ENCODE measurements at places on chromosomes 3 and 15. TPM values are rescaled to one million over a fixed set of nuclear protein-coding genes. Genes with fewer than 3 reads are reported as not detected.

Gene IL17RE
- total RNA-seq = 0.88 TPM

Gene HTR3E
- total RNA-seq = not detected

Gene BCHE
- not detected for total RNA-seq

Gene LEKR1
- 3.0 TPM for total RNA-seq

Gene SGO1
- total RNA-seq = 1.1 TPM

Gene MEGF11
- not detected for total RNA-seq

Gene RPL32
- total RNA-seq = 4,123 TPM

Gene SLC24A5
- total RNA-seq = not detected

GRCh38 chr3:147702509-147702908, 293.3 kb downstream of the ZIC1 start:
- DNase-seq = no peak
- H3K27ac ChIP-seq = no peak overlapping the region
- H3K36me3 ChIP-seq = no peaks in the 10 kb centered on the region
- H3K27me3 ChIP-seq = no peaks in the 10 kb centered on the region
- H3K4me1 ChIP-seq = no peaks in the 10 kb centered on the region
- no peak overlapping the region for H3K4me3 ChIP-seq

- H3K36me3 ChIP-seq = peaks cover 17% of the 10 kb centered on the region
- no peak overlapping the region for H3K27ac ChIP-seq
- no peak overlapping the region for H3K4me3 ChIP-seq
- peaks cover 2% of the 10 kb centered on the region for H3K4me1 ChIP-seq
Observed at GRCh38 chr15:100704281-100705055, 102.1 kb downstream of the ASB7 start.

- H3K27ac ChIP-seq = no peak overlapping the region
- no peaks in the 10 kb centered on the region for H3K4me1 ChIP-seq
- no peak overlapping the region for H3K4me3 ChIP-seq
- no peak for DNase-seq
Observed at GRCh38 chr3:29258161-29258560, 22.7 kb upstream of the RBMS3 start.

DNA sequence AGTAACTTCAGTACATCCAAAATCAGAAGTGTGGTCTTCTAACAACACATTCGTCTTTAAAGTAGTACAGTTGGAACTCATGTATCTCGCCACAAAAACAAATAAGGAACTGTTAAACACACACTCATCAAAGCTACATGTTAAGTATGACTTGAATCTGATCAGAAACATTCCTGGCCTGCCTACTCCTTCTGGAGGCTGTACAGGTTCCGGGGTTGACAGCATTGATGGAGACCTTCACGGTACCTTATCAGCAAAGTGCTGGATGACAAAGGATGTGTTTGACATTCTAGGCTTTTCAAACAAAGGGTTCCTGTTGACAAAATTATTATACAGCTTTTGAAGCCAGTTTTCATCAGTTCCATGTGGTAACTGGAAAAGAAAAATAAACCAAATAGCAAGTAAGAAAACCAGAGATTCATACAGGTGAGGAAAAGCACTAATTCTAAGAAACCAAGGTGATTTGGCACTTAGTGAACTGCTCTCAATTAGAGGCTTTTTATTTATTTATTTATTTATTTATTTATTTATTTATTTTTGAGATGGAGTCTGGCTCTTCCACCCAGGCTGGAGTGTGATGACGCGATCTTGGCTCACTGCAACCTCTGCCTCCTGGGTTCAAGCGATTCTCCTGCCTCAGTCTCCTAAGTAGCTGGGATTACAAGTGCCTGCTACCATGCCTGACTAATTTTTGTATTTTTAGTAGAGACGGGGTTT, 44.3 kb downstream of the MYO5C start:
- no peak overlapping the region for H3K4me3 ChIP-seq
- peaks cover 26% of the 10 kb centered on the region for H3K4me1 ChIP-seq
- no peak for DNase-seq
- H3K27me3 ChIP-seq = no peaks in the 10 kb centered on the region

- DNase-seq = no peak
- no peaks in the 10 kb centered on the region for H3K27me3 ChIP-seq
- peaks cover 20% of the 10 kb centered on the region for H3K4me1 ChIP-seq
- no peak overlapping the region for H3K4me3 ChIP-seq
- peak overlapping the region; percentile 24 for H3K27ac ChIP-seq
Observed at GRCh38 chr3:111592143-111592542, 3.0 kb downstream of the ZBED2 start.

DNA sequence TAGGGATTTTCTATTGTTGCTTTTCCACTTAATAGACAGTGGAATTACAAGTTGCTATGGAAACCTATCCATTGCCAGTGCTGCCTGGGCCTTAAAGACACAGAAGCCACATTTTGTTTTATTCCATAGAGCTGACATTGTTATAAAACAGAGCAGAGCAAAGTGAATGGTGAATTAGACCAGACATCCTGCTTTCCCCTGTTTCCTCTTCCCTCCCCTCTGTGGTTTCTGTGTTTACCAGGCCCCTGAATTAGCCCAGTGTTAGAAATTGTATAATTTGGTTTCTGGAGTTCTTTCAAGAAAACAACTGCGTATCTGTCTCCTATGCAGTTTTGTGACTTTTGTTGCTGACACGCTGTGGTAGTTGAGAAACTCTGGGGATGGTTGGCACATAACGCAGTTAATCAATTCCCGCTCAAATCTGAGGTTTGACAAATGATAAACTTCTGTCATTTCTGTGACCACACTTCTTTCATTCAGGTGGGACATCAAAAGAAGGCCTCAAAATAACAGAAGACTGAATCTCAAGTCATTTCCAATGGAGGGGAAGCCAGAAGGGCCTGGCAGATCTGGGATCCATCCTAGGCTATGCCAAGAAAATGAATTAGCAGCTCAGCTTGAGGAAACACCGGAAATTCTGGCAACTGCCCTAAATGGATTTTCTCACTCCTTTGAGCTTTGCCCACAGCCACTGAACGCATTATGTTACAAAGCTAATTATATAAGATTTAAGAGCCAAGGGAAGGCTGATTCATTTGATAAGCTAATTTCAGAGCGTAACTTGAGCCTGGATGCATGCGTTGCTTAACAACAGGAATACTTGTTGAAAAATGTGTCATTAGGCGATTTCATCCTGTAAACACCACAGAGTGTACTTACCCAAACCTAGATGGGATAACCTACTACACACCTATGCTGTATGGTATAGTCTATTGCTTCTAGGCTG, 46.9 kb downstream of the NR1D2 start:
- DNase-seq = no peak
- H3K4me3 ChIP-seq = no peak overlapping the region
- H3K4me1 ChIP-seq = peaks cover 16% of the 10 kb centered on the region
- H3K27ac ChIP-seq = no peak overlapping the region
- H3K36me3 ChIP-seq = no peaks in the 10 kb centered on the region
- H3K27me3 ChIP-seq = no peaks in the 10 kb centered on the region

GRCh38 chr3:17065315-17065714, 180.6 kb downstream of the PLCL2 start:
- H3K27me3 ChIP-seq = no peaks in the 10 kb centered on the region
- H3K27ac ChIP-seq = peak overlapping the region; percentile 41
- DNase-seq = no peak
- no peak overlapping the region for H3K4me3 ChIP-seq

DNA sequence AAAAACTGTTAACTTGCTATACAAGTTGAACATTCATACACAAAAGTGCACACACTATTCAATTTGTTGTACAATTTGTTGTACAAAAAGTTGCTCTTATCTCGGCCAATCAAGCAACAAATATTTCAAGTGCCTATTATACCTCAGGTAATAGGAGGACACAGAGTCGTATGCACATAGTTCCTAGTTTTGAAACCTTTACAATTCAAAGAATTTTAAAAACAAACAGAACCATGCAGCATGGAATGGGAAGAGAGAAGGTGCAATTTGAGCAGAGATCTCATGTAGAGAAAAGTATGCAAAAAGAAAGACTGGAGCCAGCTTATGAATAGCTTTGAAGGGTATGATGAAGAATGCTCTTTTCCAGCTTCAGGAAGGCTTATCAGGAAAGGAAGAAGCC, 46.5 kb upstream of the ARPP19 start:
- no peaks in the 10 kb centered on the region for H3K36me3 ChIP-seq
- H3K27ac ChIP-seq = no peak overlapping the region
- DNase-seq = no peak
- no peaks in the 10 kb centered on the region for H3K27me3 ChIP-seq
- no peaks in the 10 kb centered on the region for H3K4me1 ChIP-seq

GRCh38 chr3:182516597-182517336, 276.5 kb upstream of the ATP11B start:
- no peaks in the 10 kb centered on the region for H3K36me3 ChIP-seq
- H3K27ac ChIP-seq = no peak overlapping the region
- H3K4me3 ChIP-seq = no peak overlapping the region
- no peak for DNase-seq
- no peaks in the 10 kb centered on the region for H3K27me3 ChIP-seq
- no peaks in the 10 kb centered on the region for H3K4me1 ChIP-seq

DNA sequence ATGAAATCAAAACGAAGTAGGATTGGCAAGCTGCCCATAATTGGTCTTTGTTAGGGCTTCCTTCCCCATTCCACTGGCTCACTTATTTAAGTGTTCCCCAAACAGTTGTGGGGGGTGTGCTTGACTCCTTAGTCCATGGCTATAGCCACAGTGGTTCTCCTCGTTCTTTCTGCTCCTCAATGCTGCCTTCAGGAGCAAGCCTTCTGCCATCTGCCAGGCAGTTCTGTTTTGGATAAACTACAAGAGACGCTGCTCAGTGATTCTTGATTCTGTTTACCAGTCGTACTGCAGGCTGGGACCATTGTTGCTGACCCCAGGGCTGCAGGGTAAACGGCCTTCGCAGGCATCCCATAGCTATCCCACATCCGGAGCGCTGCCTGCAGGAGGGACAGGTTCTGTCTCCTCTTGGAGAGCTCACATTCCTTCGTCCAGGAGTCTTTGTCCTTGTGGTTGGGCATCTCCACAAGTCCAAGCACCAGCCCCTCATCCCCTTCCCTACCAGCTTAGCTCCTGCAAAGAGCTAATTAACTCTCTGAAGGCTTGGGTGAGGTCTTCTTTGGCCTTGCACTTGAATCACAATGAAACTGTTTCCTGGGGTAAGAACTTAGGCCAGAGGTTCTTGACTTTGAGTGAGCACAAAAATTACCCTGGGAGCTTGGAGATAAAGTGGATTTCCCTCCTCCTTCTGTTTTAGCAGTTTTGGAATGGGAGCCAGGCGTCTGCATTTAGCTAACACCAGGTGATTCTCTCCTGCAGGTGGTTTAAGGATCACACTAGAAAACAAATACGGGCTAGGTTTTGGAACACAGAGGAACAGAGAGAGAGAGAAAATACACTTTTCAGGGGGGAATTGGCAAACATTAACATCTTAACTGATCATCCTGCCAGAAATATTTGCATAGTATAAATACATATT, 114.9 kb downstream of the SV2B start:
- no peak for DNase-seq
- H3K27ac ChIP-seq = no peak overlapping the region
- H3K27me3 ChIP-seq = peaks cover 24% of the 10 kb centered on the region
- H3K4me1 ChIP-seq = no peaks in the 10 kb centered on the region

- H3K27me3 ChIP-seq = no peaks in the 10 kb centered on the region
- H3K36me3 ChIP-seq = peaks cover 10% of the 10 kb centered on the region
- H3K4me3 ChIP-seq = no peak overlapping the region
- peaks cover 20% of the 10 kb centered on the region for H3K4me1 ChIP-seq
Observed at GRCh38 chr3:195366200-195366925, 76.5 kb downstream of the ACAP2 start.

DNA sequence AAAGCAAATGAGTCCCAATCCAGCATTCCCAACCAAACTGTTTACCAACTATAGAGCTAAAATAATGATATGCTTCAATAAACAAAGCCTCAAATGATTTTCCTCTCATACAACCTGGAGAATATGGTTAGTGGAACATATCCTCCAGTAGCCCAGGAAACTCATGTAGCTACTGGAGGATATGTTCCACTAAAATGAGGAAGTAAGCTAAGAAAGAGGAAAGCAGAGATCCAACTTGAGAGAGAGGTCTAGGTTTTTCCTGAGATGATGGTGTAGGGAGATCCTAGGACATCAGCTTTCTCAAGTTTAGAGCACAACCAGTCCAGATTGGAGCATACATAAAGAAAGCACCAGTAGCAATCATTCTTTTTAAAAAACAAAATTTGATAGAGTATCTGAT, 44.6 kb upstream of the SLC4A7 start:
- no peak overlapping the region for H3K27ac ChIP-seq
- H3K4me3 ChIP-seq = no peak overlapping the region
- no peaks in the 10 kb centered on the region for H3K36me3 ChIP-seq
- DNase-seq = no peak
- peaks cover 2% of the 10 kb centered on the region for H3K4me1 ChIP-seq
- no peaks in the 10 kb centered on the region for H3K27me3 ChIP-seq

DNA sequence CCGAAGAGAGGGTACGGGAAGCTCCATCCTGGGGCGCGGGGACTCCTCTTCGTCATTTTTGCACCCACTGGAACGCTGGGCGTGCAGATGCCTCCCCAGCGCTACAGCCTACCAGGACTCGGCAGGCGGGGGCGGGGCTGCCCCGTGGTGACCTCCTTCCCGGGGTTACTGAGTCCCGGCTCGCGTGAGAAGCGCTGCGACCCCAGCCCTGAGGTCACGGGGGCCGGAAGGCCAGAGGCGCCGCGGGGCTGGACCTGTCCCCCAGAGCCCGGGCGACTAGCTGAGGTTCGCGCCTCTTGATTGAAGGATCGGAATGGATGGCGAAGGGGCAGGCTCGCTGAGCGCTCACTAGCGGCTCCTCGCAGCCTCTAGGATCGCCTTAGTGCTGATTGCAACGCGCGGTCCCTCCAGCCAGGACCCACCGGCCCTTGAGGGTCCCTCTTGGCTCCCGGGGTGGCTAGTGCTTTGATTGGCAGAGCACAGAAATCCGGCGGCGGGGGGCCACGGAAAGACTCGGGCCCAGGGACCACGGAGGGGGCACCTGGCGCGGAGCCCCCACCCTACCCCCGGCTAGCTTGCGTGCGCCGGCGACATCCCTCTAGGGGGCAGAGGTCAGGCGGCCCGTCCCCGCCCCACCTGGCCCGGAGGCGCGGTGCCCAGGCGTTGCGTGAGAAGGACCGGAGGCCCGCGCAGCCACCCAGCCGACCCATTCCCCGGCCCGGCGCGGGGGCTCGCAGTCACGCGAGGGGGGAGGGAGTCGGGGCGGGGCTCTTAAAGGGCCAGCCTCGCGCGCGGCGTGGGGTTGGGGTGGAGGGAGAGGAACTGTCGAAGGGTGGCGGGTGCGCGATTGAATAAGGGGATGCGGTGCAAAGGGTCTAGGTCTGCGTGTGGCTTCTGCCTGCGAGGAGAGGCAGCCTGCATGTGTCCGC, 781 bp upstream of the CYP1A1 start:
- H3K4me3 ChIP-seq = peak overlapping the region; percentile 76
- H3K36me3 ChIP-seq = no peaks in the 10 kb centered on the region
- peaks cover 18% of the 10 kb centered on the region for H3K27me3 ChIP-seq
- DNase-seq = peak; percentile 42
- H3K27ac ChIP-seq = no peak overlapping the region

DNA sequence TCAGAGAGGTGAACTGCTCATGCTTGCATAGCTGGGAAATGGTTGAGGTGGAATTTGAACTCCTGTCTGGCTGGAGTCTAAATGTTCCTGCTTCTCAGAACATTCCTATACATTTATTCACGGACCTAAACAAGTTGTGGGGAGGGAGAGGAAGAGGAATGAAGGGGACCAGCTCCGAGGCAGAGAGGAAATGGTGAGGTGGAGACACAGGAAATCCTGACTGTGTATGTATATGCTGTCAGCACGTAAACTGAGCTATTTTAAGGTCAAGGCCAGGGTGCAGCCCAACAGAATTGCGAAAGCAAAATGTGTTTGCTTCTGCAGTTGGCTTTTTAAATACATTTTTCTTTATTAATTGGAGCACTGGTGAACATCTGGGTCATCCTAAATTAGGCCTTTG, 74.1 kb upstream of the POMGNT2 start:
- H3K27ac ChIP-seq = peak overlapping the region; percentile 91
- peaks cover 70% of the 10 kb centered on the region for H3K4me1 ChIP-seq
- H3K36me3 ChIP-seq = peaks cover under 1% of the 10 kb centered on the region
- DNase-seq = peak; percentile 62

GRCh38 chr3:62367763-62368195, 5.6 kb downstream of the FEZF2 start:
- DNase-seq = no peak
- peaks cover 81% of the 10 kb centered on the region for H3K27me3 ChIP-seq
- no peaks in the 10 kb centered on the region for H3K36me3 ChIP-seq
- no peak overlapping the region for H3K27ac ChIP-seq

Data from naive thymus-derived CD8-positive, alpha-beta T cell (primary cell).